SK-N-MC (cell line): ENCODE measurements at places on chromosomes 3 and 15.

DNA sequence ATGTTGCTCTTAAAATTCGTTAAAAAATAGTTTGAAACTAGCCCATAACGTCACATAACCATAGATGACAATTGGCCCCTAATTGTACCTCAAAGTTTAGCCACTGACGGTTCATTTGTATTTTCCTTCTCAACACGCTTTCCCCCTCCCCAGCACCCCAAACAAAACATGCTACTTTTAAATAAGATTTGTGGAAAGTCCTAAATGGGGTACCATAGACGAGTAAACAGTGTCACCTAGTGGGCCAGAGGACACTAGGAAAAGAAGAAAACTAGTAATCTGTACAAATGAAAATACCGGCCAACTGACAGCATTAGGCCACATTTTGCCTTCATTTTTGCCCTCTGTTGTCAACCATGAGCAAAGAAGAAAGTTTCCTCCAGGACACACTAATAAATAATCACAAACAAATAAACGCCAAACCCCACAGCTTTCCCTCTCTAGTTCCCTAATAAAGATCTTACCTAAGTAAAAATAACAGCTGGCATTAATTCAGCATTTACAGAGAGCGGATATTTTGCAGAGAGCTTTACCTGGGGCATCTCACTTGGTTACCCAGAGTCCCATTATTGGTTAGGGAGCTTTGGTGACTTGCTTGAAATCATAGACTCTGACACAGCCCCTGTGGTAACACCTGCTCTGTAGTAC, 175.1 kb upstream of the ATP11B start:
- peak; percentile 65 for DNase-seq

DNA sequence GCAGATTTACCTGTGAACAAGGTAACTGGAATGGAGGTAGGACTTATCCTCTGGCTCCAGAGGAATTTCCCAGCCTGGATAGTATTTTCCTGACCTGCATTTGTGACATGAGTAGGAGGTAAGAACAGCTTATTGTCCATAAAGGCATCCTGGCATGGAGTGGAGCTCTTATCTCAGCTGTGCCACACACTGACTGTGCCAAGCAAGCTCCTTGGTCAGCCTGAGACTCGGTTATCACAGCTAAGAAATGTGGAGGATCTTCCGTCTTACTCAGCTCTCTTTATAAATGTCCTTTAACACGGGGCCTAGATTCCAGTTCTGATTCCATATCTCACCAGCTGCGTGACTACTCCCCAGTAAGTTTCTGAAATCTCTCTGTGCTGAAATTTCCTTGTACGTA, 38.9 kb downstream of the SLCO3A1 start:
- no peak for DNase-seq

- no peak for DNase-seq
Measured at GRCh38 chr15:93027413-93027812, 61.6 kb downstream of the RGMA start.

DNA sequence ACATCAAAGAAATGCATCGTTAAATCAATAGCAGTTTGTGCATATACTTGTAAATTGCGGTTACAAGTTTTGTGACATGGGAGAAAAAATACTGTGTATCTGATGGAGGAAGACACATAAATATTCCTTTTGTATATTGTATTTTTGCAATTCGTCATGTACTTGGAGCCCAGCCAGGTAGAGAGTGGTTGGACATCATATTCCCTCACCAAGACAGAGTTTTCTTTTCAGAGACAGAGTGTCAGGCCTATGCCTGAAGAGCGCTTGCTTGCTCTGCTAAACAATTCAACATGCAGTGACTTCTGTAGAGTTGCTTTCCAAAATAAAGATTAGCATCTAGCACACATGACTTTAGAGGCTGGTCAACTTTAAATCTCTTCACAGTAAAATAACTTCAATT, 24.8 kb upstream of the MEIS2 start:
- DNase-seq = no peak

- no peak for DNase-seq
Measured at GRCh38 chr15:34914317-34914716, 55.2 kb downstream of the AQR start.

DNA sequence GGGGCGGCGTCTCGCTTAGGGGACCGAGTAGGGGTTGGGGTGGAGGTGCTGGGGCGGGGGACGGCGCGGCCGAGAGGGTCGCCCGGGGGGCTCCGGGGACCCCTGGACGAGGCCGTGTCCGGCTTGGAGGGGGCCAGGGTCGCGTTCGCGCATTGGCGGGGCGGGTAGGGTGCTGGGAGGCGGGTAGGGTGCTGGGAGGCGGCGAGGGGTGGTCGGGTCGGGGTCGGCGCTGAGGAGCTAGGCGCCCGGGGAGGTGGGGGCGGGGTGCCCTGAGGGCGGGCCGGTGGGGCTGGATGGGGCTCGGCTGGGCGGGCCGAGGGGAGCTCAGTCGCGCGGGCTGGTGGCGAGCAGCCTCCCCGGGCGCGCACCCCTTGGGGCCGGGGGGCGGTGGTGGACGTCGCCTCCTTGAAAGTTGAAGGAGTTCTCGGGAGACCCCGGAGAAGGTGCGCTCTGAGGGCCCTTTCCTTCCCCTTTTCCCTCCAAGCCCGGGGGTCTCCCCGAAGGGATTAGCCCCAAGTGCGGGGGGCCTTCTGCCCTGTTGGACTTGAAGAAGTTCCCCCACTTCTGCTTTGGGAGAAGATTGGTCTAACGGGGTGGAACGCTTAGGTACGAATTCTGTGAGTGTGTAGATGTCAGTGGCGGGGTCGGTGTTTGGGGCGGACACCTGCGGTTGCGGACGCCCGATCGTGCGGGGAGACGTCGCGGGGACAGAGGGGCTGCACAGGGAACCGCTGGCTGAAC, 543 bp downstream of the MEF2A start:
- no peak for DNase-seq

GRCh38 chr15:67013696-67014095, 51.7 kb upstream of the SMAD3 start:
- DNase-seq = no peak

DNA sequence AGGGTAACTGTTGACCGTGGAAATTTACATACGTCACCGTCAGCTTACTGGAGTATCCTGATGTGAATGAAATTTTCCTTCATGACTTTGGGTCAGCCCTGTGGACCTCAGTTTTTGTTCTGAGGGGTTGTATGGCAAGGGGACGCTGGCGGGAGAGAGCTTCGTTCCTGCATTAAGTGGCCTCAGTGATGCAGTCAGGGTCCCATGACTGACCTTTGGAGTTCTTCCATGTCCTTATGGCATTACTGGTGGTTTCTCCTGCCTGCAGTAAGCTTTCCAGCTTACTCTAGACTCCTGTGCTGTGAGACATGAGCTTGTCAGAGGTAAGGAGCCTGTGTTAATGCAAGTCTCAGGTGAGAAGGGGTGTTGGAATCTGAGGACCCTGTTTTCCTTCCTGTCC, 1.8 kb downstream of the CD276 start:
- no peak for DNase-seq

DNA sequence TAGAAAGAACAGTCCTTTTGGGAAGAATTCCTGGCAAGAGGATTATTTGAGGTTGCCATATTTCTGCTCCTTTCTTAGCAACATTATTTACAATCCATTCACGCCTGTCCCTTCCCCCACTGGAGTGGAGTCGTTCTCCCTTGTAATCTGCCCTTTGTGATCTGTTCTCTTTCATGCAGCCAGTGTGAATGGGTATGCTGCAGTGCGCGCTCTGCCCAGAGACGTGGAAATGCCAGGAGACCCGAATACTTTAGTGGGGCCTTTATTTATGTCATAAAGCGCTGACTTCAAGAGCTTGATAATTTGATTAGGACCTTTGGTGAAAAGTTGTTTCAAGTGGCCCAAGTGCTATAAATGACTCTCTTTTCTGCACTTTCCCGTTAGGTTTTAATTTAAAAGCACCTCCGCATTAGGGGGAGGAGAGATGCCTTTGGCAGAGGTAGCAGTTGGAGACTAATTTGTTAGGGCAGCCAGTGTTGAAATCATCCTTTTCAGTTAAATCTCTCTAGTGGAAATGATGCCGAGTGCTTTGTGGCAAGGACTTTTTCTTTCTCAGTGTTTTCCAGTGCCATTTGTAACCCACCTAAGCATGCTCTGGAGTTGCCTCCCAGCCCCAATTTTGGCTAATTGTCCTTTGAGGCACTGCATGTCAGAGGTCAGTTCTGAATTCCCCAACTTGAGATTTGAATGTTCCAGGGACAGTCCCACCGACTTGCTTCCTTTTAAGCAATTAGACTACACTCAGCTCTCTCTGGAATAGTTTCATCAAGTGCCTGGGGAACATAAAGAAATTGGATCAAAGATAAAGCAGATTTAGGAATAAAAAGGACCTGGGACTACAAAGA, 52.4 kb downstream of the PSMD6 start:
- no peak for DNase-seq

DNA sequence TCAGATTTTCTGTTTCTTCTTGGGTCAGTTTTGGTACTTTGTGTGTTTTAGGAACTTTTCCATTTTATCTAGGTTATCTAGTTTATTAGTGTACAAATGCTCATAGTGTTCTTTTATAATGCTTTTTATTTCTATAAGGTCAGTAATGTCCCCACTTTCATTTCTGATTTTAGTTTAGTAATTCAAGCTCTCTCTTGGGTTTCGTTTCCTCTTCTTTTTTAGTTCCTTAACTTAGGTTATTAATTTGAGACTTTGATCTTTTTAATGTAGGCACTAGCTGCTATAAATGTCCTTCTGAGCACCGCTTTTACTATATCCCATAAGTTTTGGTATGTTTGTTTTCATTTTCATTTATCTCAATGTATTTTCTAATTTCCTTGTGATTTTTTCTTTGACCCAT, 27.0 kb upstream of the CD200R1L start:
- no peak for DNase-seq

GRCh38 chr3:18422972-18423371, 2.2 kb downstream of the SATB1 start:
- no peak for DNase-seq

GRCh38 chr15:23572844-23573243, 7.4 kb downstream of the MKRN3 start:
- DNase-seq = no peak

- DNase-seq = no peak
Measured at GRCh38 chr15:72796515-72797337, 13.2 kb upstream of the ADPGK start.

GRCh38 chr15:40437752-40438687, 2.7 kb upstream of the BAHD1 start:
- no peak for DNase-seq

DNA sequence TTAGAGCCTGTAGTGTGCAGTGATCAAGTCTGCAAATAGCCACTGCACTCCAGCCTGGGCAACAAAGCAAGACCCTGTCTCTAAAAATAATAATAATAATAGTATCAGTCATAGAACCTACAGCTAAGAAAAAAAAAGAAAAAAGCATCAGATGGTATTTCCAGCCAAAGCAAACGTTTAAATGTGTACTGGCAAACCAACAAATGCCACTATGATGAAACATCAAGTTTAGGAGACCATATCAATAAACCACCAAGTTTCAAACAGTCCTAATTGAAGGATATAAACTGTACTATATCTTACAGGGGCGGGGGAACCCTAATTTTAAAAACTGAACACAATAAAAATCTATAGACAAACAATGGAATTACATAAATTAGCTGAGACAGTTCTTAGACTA, 6.4 kb downstream of the UBP1 start:
- no peak for DNase-seq

DNA sequence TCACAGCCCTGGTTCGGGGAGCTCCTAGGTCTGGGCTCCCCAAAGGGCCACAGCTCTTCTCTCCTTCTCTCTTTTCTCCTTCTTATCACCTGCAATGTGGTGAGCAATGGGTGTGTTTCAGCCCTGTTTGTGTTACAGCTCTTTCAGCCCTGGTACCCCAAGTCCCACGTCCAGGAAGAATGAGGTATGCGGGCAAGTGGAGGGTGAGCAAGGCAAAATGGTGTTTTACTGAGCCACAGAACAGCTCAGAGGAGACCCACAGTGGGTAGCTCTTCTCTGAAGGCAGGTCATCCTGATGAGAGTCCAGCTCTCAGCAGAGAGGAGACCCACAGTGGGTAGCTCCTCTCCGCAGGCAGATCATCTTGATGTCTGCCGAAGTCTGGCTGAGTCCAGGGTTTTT, 86.8 kb downstream of the BFSP2 start:
- DNase-seq = no peak

GRCh38 chr15:49236869-49237268, 66.8 kb downstream of the GALK2 start:
- DNase-seq = no peak

GRCh38 chr15:65862682-65863081, 6.6 kb upstream of the RAB11A start:
- no peak for DNase-seq

DNA sequence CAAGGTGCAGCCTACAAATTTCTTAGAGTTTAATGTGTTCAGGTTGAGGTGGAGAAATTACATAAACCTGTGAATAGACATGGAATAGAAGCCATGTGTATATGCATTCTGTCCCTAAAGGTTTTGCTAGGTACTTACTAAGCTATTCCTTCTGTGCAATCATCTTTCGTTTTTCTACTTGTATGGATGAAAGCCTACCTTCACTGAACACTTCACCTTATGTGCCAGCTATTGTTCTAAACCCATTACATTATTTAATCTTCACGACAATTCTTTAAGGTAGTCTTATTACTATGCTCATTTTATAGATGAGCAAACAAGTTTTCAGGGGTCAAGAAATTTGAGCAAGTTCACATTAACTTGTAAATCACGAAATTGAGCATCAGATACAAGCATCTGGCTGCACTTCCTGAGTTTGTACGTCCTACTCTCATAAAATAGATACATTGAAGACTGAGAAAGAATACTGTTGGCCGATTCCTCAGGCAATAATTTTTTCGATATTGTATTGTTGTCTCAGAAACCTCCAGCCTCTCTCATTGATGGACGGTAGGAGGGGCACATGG, 635 bp upstream of the RCN2 start:
- no peak for DNase-seq

DNA sequence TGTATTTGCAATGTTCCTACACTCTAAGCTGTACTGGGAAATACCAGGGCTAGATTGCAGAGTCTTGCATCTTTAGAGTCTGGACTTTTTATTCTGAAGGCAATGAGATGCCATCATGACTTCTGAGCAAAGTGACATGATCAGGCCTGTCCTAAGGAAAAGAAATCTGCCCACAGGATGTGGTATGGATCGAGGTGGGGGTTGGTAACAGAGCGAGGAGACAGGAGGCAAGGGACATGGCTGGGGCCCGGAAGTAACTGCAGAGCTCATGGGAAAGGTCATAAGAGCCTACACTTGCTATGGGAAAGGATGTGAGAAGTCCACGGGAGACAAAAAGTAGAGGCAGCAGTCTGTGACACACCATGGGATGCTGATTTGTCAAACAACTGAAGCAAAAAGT, 121.5 kb downstream of the OXNAD1 start:
- no peak for DNase-seq

DNA sequence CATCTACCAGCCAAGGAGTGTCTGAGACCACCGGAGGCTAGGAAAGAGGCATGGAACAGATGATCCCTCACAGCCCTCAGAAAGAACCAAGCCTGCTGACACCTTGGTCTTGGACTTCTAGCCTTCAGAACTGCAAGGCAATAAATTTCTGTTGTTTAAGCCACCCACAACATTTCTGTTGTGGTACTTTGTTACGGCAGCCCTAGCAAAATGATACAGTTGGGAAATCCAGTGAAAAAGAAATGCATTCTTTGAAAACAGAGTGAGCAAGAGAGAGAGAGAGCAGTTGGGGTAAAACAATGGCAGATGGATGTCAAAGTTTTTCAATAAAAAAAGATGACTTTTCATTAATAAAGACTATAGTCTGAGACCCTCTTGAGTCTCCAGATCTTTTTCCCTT, 219.4 kb downstream of the NFKBIZ start:
- DNase-seq = no peak
